Activated naive CD4-positive, alpha-beta T cell treated with anti-CD3 and anti-CD28 coated beads, Interleukin-2, amount 50 U/mL, for 16 hours (primary cell): ENCODE measurements at places on chromosomes 3 and 15.

DNA sequence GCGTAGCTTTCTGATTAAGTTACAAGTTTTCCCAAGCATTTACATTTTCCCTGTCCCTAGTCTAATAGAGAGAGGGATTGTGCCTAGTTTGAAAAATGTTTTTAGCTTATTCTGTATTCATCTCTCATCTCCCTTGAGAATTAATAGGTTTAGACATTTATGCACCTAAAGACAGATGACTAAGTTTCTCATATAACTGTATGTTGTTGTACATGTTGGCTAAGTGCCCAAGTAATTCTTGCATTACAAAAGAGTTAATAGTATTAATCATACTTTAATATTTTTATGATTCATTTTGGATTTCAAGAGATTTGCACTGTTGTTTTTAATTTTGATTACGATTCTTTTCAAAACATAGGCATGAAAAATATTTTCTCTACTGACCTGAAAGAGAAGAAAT lies 109.0 kb upstream of the TBL1XR1 start:
- DNase-seq: no peak

- no peak for DNase-seq
Measured at GRCh38 chr3:55601366-55602080, 114.4 kb upstream of the WNT5A start.

DNA sequence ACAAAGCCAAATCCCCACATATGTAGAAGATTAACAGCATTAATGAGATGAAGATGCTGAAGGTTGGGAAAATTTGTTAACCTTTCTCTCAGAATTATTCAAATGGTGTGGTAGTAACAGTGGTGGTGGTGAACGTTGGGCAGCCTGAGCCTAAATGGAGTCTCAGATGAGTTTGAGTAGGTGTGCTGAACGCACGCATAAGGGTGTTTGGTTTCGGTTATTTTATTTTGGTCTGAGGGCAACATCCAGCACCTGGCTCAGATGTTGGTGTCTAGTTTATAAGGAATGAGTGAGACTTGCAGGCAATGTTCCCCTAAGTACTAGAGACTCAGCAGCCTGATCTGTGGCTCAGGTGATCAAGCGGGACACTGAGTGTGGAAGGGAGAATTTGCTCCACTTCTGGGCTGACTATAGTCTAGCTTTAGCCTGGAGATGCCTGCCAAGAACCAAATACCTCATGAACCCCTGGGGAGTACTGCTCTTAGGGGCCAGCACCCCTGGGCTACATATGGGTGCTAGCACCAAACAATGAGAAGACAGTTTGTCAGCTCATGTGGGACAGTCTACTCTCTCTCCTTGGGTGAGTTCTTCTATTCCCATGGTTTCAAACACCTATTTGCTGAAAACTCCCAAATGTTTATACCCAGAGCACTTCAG lies 39.5 kb upstream of the ATP2C1 start:
- DNase-seq: no peak

DNA sequence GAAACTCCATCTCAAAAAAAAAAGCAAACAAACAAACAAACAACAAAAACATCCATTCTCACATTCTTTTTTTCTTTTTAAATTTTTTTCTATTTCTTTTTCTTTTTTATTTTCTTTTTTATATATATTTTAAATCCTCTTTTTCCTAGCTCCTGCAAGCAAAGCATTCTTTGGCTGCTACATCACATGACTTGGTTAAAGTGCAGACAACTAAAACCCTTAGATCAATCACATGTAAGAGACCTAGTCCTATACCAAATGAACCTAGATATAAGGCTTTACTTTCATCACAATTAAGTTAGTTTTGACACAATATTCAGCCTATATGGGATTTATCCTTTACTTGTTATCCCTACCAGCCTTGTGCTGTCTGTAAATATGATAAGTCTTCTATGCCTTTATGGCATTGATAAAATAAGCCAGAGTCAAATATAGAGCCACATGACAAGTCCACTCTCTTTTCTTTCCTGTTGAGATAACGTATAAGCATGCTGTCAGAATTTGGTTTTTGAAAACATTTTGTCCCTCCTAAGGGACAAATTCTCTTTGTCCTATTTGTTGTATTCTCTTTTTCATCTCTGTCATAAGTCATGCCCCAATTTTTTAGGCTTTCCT lies 11.3 kb downstream of the UBR1 start:
- no peak for DNase-seq

GRCh38 chr3:121629601-121630000 lies 31.1 kb downstream of the HCLS1 start:
- DNase-seq: no peak

DNA sequence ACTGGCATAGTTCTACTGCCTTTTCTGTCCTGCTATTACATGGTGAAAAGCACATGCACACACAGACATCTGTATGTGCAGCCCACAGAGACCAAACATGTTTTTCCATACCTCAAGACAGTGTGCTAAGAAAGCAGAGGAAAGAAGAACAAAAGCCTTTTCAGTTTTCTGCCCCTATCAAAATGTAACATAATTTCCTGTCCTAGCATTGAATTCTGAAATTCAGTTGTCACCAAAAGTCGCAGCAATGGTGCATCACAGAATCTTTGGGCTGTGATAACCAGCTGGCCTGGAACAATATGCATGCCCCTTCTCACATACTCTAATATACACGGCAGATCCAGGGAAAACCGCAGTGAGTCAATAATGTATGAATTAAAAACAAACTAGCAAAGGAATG lies 153.8 kb upstream of the RAP2B start:
- no peak for DNase-seq

- DNase-seq: no peak
Measured at GRCh38 chr3:187377842-187378241, 9.7 kb downstream of the RTP4 start.
